ENCODE measurements at places on chromosomes 7 and 10. TPM values are rescaled to one million over a fixed set of nuclear protein-coding genes. Genes with fewer than 3 reads are reported as not detected.

Gene COMMD3
- total RNA-seq = 56.7 TPM

Gene FUOM
- 11.2 TPM for total RNA-seq

Gene IMPDH1
- total RNA-seq = 17.1 TPM

GRCh38 chr7:2003931-2004812, 228.6 kb downstream of the MAD1L1 start:
- no peak for DNase-seq

GRCh38 chr7:2523461-2523936, 3.9 kb downstream of the LFNG start:
- DNase-seq = no peak

DNA sequence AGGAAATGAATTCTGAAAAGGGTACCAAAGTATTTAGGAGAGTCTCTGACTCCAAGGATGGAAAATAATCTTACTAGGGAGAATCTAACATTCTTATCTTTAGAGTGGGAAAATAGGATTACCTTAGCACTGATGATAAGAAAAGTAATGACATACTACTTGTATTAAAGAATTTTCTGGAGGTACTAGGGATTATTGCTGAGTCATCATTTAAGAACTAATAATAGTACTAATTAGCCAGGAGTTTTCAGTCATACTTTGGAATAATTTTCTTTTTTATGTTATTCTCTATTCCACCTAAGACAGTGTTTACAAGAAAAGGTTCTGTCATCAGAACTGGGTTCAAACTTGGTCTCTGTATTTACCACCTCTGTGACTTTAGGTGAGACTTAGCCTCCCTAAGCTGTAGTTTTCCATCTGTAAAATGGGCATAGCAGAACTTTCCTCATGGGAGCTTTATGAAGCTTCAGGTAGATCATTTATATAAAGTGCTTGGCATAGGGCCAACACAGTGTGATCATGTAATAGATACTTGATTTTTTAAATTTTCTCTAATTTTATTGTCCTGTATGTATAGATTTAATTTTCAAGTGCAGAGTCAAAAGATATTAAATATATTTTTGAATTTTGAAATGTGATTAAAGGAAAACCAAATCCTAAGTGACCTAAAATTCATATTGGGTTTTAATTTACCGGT, 20.4 kb downstream of the ITGB8 start:
- no peak for DNase-seq

GRCh38 chr7:6226194-6226799, 46.1 kb downstream of the CYTH3 start:
- DNase-seq = peak; percentile 82

GRCh38 chr7:32479574-32480200, 10.5 kb downstream of the LSM5 start:
- no peak for DNase-seq

DNA sequence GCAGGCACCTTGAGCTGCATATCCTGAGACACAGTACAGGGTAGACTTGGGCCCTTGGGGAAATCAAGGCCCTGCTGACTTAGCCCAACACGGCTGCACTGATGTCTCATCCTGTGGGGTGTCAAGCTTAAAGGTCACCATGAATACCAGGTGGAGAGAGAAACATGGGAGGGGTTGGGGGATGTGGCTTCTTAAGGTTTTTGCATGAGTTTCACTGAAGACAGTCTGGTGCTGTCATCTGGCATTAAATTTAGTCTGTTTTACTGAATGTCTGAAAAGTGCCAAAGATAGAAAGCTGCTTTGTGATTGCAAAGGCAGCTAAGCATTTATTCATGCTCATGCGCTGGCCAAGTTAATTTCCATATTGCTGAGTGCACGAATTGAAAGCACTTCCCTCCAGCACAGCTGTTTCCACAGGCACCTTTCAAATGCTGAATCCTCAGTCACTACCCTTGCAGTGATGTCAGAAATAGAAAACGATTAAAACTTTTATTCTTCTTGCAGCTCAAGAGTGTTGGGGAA, 102.1 kb downstream of the OSBPL3 start:
- DNase-seq = peak; percentile 46
